ENCODE measurements at places on chromosomes 1 and 21.
A peak's percentile ranks its signal among the peaks of the same experiment; 100 is the strongest.

DNA sequence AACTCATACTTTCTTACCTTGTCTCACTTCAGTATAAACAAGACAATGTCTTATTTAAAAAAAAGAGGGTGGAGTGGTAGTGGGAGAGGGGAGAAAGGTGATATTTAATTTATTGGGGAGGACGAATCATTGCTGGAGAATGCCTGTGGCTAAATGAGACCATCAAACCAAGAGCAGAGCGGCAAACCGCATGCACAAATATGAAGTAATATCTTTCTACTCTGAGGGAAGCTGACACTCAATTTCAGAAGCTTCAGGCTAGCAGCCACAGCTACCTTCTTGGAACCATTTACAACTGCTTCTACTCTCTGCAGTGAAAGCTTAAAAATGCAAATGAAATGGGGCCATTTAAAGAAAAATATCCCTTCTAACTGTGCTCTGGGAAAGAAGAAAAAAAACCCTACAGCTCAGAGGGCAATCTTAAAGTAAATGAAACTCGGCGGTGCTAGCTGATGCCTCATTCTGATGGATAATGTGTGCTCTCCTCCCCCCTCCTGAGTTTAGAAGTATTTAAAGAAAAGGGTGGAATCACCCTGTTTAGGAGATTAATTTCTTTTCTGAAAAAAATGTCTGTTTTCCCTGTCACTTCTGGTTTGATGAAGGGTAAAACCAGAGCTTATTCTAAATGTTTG is 178.2 kb upstream of the CAMK1G start:
- DNase-seq, result no peak

DNA sequence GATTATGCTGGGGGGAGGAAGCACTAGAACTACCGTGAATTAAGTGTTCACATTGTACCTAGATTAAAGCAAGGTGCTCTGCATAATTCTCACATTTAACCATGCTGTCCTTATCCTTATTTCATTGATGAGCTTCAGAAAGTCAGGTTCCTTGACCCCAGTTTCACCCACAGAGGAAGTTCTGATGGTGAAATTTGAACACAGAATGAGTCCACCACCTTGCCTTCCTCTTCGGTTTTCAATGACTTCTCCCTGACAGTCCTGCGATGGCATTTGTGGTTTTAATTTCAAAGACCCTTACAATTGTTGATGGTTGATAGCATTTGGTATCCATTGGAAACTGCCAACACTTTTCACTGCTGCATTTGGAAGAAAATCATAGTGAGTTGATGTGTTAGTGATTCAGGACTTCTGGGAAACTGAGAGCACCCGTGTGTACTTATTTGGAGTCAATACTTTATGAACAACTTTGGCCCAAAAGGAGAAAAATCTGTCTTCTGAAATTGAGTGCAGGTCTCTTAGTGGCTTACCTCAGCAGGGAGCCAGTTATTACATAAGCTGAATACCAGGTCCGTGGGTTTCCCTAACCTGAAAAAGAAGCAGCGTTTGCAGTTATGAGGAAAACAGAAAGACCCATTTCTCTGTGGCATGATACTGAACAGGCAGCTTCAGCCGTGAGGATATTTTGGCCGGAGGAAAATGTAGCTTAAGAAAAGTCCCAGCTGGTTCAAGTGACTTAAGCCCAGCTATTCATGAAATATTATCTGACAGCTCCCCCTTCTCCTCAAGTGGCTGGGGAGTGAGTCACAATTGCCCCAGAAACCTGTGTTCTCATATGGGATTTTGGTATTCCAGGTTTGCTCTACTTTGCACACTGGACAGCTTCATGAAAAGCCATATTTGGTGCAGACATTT is 47.5 kb downstream of the ROR1 start:
- DNase-seq, result no peak

- DNase-seq, result no peak
These were observed 86.5 kb upstream of the ATP1A1 start for GRCh38 chr1:116286541-116286971.

- peak; percentile 60 for DNase-seq
These were observed 10.4 kb downstream of the DCAF8 start for GRCh38 chr1:160251687-160252526.

DNA sequence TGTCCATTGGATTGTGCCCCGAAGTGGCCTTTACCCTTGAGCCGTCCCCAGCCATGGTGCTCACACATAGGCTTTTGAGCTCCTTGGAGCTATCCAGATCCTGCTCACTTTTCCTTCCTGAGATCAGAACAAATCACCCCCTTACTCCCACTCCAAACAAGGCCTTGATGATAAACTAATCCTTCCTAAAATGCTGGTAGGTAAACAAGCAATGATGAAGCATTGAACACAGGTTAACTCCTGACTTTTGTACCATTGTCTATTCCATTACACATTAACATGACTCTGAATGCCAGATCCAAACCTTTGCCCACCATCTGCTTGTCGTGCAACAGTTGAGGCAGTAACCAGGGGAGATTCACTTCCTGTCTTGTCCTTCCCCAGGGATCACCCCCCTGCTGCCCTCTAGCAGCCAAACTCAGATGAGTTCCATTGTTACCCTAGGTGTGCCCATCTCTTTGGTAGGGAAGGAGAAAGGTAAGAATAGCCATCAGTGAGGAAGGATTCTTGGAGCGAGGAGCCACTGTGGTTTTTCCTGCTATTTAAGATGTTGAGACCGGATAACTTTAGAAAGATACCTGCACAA is 79.5 kb upstream of the DNAJC6 start:
- no peak for DNase-seq

GRCh38 chr1:6517435-6517851 is 26.0 kb upstream of the PLEKHG5 start:
- DNase-seq, result peak; percentile 43

GRCh38 chr1:14613926-14614325 is 15.4 kb downstream of the KAZN start:
- no peak for DNase-seq

GRCh38 chr1:76862447-76862846 is 4.8 kb upstream of the ST6GALNAC5 start:
- DNase-seq, result no peak

DNA sequence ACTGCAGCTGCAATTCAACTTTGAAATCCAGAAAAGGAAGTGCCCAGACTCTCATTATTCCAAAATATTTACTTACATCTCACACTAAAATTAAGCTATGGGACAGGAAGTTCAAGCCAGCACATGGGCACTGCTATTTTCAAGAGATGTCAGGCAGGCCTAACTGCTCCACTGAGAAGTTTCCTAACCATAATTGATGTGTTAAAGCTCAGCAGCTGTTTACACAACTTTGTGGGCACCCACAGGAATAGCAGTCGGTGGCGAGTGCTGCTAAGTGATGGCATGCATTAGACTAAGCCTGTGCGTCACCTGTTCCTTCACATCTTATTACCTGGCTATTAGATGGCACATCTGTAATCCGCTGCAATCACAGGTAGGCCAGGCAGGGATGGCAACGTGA is 303.3 kb upstream of the DAB1 start:
- no peak for DNase-seq

- DNase-seq, result no peak
These were observed 586.5 kb downstream of the PTBP2 start for GRCh38 chr1:97308131-97308530.

DNA sequence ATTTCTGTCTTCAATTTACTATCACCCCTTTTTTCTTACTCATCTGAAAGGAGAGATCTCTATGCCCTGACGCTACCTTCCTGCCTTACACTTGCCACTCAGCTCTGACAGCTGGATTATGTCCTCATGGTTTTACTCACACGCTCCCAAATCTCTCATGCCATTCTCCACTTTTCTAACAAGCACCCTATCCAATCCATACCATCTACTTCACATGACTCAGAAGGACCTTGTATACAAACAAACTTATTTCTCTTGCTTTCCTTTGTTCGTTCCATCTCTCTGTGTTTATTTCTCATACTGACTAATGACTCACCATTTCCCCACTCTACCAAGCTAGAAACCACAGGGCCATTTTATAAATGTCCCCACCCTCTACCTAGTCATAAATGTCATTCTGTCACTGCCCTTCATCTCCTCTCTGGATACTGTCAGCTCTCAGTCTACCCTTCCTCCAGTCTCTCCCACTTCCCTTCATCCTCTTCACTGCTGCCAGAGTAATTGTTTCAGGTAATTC is 87.3 kb downstream of the USP24 start:
- DNase-seq, result no peak

DNA sequence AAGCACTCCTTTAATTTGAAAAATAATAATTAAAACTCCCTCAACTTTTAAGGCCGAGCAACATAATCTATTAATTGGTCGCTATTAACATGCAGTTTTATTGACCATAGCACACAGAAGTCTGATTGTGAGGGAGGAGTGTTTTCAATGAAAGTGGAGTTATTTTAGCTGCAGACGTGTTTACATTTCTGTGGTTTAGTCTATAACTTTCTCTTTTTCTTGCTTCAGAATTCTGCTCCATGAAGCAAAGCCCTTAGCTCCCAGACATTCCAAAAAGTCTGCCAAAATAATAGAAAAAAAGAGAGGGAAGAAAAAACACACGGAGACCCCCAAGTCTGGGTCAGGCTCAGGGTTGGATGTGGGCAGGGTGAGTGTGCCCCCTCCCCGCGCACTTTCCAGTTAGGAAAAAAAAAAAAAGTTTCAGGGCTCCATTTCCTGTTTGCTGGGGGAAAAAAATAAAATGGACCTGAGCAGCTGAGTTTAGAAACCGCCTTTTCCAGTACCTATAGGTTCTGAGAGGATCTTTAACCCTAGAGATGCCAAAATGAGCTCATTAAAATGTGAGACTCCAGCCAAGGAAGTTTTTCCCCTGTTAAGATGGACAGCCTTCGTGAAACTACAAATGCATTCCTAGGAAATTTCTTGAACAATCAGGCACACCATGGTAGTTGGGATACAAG is 143.7 kb upstream of the ETS2 start:
- DNase-seq, result no peak

GRCh38 chr1:208089149-208089548 is 155.0 kb downstream of the PLXNA2 start:
- no peak for DNase-seq

DNA sequence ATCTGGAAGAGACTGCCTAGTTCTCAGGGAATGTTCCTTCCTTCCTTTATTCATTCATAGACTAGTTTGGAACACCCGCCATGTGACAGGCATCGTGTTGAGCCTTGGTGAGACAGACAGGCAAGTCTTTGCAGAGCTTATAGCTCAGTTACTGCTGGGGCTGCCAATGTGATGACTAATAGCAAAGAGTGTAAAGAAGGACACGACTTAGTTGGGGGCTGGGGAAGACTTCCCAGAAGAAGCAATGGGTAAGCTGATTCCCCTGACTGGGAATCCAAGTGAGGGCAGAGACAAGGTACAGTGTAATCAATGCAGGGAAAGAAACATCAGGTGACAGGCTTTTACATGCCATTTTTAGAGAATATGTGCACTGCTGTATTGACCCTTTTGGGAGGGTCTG is 51.2 kb downstream of the TENT5C start:
- no peak for DNase-seq

Data from lower lobe of right lung (tissue), 2 donors.